ENCODE measurements at places on chromosomes 1 and 21. TPM values are rescaled to one million over a fixed set of nuclear protein-coding genes. Genes with fewer than 3 reads are reported as not detected.

DNA sequence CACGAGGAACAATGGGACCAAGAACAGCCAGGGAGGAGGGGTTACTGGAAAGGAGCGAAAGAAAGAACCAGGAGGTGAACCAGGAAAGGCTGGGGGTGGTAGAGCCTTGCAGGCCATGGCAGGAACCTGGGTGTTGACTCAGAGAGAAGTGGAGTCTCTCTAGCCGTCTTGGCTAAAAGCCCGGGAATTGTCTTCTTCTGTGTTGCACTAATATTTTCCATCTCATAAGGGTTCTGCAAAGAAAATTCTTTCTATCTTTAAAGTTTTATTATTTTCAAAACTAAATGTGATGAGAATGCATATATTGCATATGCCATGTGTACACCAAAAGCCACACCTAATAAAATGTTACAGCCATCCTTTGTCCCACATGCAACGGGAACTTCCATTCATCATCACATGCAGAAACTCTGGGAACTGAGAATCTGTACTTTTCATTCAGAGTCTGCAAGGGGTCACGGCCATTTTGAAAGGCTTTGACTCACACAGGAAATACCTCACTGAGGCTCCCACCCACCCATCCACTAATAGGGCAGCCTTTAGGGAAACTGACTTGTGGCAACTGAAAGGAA is 38.0 kb downstream of the ERG start:
- DNase-seq: no peak

The NMNAT2 gene
- polyA plus RNA-seq: 2.1 TPM

DNA sequence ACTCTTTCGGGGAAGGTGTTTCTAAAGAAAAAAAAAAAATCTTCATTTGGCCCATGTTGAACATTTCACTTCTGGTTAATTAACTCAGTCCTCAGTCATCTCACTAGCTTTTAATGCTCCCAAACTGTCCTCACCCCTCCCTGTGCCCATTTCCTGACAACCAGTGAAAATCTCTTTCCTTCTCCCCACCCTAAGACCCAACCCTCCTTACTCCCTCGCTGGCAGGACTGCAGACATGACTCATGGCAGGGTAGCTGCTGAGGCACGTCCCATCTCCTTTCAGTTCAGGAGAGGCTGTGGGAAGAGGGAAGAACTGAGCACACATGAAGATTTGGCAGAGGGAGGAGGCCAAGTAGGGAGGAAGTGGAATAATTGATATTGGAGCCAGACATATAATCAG is 12.6 kb downstream of the PKP1 start:
- DNase-seq: peak; percentile 27

The TSNAX gene
- polyA plus RNA-seq: 19.4 TPM

GRCh38 chr1:245179706-245180105 is 24.9 kb downstream of the KIF26B start:
- DNase-seq: no peak

The TMEM269 gene
- not detected for polyA plus RNA-seq

The XCL1 gene
- polyA plus RNA-seq: not detected

GRCh38 chr1:65022216-65022615 is 55.9 kb upstream of the JAK1 start:
- DNase-seq: no peak

DNA sequence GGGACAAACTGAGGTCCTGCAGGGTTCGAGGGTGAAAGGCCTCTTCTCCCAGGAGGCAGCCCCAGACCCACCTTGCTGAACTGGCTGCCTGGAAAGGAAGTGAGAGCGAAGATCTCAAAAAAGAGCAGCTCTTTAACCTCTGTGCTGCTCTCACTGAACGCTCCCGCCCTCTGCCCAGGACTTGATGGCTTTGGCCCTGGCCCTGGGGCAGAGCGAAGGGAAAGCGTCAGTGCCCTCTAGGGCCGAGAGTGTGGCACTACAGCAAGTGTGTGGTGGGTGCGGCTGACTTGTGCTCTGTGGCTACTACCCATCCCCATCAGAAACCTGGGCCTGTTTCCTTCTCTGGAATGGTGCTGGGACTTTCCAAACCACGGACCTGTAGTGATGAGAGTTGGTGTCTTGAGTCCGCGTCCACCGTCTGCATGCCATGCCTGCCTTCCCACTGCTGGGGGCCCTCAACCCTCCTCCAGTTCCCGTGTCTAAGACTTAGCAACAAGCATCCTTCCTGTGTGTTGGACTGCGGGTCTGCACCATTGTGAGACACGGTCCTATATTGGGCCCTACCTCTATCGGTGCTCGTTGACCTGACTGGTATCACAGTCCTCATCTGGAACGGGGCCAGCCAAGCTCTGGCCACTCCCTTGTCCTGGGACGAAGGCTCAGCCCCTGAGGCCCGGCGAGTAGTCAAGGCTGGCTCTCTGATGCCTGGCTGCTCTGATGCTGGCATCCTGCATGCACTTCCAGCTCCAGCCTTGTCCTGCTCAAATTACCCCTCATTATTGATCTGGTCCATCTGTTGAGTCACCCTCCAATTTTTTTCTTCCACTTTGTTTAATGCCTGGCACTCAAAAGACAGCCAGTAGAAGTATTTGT is 180.3 kb downstream of the DISC1 start:
- DNase-seq: no peak

DNA sequence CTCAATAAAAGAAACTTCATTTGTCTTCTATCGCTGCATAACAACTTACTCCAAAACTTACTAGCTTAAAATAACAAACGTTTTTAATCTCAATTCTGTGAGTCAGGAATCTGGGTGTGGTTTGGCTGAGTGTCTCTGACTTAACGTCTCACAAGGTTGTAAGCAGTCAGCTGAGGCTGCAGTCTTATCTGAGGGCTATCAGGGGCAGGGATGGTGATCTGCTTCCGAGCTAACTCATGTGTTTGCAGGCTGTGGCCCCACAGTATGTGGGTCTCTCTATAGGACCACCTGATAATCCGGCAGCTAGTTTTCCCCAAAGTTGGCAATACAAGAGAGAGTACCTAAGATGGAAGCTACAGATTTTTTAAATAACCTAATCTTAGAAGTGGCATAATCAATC is 234.2 kb upstream of the FGGY start:
- DNase-seq: no peak

The AMPD1 gene
- polyA plus RNA-seq: not detected

- no peak for DNase-seq
Measured at GRCh38 chr1:218242171-218242570, 42.9 kb upstream of the RRP15 start.

DNA sequence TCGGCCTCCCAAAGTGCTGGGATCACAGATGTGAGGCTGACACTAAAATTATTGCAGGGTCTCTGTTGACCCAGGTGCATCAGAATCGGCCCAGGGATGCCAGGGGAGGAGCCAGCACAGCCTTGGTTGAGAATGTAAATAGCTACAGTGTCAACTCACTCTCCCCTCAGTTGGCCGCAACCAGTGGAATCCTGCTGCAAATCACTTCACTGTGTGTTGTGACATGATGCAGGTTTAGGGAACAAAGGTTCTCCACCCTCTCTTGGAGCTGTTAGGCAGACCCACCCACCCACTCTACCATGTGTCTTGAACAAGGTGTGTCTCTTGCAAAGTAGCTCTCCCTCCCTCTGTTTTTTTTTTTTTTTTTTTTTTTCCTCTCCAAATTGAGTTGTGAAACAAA is 60.5 kb upstream of the SOD1 start:
- DNase-seq: no peak

- DNase-seq: no peak
Measured at GRCh38 chr1:156319664-156320063, 18.4 kb downstream of the CCT3 start.

DNA sequence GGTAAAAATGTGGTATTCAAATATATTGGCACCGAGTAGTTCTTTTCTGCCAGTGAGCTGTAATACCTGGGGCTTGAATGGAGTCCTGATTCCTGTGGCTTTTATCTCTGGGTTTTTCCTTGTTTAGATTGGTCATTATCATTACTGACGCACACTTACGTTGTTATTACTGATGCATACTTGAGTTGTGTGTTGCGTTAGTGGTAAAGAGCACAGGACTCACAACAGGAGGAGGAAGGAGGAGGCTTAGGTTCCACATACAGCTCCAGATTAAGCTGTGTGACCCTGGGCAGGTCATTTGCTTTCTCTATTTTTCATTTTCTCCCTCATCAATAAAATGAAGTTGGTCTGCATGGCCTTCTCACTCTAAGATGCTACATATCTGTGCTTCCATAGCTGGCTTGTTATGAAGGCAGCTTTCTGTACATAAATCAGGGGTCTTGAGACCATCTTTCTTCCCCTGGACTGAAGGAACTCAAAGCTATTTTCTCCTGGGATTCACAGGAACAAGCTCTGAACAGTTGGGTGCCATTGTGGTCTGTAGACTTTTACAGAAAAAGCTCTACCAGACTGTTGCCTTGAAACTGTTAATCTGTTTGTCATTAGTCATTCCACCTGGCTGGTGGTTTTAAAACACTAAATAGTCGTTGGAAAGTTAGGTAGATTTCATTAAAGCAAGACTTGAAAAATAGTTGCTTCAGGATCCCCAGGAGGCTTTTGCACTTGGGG is 5.6 kb downstream of the ARID1A start:
- DNase-seq: no peak

DNA sequence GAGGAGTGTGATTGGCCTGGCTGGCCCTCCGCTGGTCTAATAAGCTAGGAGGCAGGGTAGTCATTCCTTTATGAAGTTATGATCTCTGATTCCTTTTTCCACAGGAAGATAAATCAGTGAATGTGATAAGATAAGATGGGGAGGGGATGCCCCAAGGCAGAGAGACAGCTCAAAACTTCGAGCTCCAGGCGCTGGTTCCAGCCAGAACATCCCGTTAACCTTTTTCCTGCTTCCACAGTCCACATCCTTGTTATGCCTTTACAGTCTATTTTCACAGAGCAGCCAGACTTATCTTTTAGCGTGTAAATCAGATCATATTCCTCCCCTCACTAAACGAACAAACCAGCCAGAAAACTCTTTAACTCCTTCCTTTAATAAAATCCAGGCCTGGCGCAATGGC is 38.5 kb upstream of the BMP8B start:
- no peak for DNase-seq

DNA sequence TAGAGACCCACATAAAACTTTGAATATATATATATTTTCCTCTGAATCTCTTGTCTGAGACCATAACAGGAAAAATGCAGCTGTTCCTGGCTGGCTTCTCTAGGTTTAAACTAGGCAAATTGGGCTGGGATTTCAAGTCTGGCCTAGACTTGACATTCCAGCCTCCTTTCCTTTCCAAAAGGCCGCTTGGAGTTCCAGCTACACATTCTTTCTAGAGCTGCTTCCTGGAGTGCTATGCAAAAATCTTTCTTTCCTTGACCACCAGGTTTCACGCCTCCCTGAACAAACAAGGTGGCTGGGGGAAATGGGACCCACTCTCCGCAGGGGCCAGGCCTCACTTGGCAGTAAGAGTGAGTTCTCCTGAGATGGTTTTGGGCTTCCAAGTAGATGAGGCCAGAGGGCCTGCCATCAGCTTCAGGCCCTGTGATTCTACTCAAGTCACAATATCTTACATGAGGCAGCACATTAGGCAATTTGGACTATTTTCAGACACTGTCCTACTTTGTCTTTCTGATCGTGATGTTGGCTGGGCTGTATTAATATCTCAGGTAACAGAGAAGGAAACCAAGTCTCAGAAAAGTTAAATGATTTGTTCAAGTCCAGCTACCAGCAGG is 102.4 kb downstream of the FAM78B start:
- DNase-seq: no peak

The CADM3 gene
- 0.07 TPM for polyA plus RNA-seq

DNA sequence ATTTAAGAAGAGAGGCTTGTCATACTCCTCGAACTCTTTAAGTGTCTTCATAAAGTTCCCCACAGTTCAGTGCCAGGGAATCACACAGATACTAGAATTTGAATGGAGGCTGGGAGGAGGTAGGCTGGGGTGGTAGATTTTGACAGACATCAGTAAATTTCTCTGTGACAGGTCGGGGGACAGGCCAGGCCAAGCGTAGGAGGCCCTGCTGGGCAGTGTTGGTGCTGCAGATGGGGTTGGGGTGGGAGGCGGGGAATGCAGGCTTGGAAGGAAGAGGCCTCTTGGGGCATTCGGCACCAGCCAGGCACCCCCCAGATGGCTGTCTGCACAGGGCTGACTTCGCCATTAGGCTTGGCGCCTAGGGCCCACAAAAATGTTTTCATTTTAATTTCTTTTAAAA is 84.0 kb downstream of the MAN1C1 start:
- DNase-seq: no peak

DNA sequence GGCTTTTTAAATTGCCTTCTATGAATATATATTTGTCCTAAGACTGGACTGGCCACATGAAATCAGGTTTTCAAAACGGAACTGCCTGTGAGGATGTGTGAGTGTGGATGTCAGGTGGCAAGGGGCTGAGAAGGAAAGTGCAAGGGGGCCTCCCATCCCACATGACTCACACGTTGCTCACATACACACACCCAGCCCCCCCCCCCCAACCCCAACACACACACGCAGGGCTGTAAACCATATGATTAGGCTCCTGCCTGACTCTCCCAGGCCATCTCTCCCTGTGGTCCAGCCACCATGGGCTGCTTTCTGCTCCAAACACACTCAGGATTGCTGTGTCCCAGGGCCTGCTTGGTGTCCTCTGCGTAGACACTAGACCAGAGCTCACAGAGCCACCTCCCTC is 22.4 kb downstream of the DEGS1 start:
- no peak for DNase-seq

- no peak for DNase-seq
Measured at GRCh38 chr1:5447503-5447960, 544.7 kb downstream of the NPHP4 start.

GRCh38 chr1:28644494-28644893 is 1.6 kb upstream of the TAF12 start:
- no peak for DNase-seq

- no peak for DNase-seq
Measured at GRCh38 chr1:232428786-232429530, 201.0 kb downstream of the SIPA1L2 start.

DNA sequence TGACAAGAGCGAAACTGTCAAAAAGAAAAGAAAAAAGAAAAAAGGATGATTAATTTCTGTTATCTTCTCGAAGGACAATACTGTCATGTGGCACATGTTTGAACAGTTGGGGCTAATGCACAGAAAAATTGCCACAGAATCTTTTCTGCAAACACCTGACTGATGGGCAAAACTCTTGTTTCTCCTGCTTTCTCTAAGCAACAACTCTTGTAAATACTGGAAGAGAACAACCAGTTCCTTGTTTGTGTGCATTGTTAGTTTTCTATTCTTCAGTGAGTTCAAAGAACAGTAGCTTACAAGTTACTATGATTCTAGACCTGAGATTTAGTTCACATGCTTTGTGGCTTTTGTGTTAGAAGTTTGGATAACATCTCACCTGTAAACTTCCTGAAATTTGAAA is 60.7 kb downstream of the CDC14A start:
- no peak for DNase-seq

- no peak for DNase-seq
Measured at GRCh38 chr1:153771841-153772593, 3.2 kb upstream of the SLC27A3 start.

- DNase-seq: peak; percentile 52
Measured at GRCh38 chr1:152886085-152886484, 8.0 kb downstream of the SMCP start.

Measured in BJ (cell line).